ENCODE measurements at places on chromosomes 5 and 9. TPM values are rescaled to one million over a fixed set of nuclear protein-coding genes. Genes with fewer than 3 reads are reported as not detected.

DNA sequence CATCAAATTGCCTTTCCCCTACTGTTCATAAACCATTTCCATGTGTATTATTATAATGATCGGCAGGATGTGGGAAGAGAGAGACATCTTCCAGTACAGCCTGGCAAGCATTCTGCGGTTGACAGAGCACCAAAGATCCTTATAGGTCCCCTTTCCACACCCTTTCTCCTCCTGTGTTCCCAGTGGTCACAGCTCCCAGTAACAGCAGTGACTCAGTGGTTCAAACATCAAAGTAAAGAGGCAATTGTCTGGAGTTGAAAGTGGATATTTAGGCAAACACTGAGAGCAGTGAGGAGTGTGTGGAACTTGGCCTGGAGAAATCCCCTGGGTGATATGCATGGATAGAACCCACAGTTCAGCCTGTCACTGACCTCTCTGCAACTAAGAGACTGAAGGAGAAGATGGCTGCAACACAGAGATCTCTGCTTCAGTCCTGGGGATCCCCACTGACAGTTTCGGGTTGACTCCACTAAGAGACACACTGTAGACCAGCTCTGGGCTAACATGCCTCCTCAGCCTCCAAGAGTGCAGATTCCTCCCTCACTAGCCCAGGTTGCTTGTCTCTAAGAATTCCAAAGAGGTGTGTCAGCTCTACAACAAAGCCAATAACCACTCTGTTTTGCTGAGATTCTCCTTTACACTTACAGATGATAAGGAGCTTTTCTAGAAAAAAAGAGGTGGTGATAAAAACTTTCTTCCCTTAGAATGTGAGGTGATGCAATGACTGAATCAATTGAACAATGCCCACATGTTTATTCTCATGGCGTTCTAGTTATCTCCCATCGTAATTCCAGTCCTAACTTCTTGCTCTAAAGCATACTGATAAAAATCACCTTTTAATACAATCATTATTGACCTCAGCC lies 94.4 kb upstream of the IL6ST start:
- no peak for DNase-seq

- no peak for DNase-seq
Observed at GRCh38 chr5:147403651-147404640, 105.9 kb downstream of the DPYSL3 start.

GRCh38 chr5:39381376-39381775 lies 17.1 kb upstream of the C9 start:
- no peak for DNase-seq

DNA sequence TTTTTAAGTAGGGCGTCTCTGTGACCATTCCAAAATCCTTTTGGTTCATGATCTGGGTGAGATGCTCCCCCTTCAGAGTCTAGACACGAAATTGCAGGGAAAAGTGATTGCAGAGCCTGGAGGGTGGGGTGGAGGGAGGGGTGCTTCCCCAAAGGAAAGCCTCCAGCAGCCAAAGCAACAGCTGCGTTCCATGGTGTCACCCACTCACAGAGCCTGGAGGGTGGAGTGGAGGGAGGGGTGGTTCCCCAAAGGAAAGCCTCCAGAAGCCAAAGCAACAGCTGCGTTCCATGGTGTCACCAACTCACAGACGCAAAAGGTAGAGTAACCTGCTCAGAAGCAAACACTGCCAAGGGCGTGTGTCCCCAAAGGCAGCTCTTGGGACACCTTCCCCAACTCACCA lies 22.6 kb downstream of the SLC6A18 start:
- no peak for DNase-seq

Gene LECT2
- not detected for total RNA-seq

DNA sequence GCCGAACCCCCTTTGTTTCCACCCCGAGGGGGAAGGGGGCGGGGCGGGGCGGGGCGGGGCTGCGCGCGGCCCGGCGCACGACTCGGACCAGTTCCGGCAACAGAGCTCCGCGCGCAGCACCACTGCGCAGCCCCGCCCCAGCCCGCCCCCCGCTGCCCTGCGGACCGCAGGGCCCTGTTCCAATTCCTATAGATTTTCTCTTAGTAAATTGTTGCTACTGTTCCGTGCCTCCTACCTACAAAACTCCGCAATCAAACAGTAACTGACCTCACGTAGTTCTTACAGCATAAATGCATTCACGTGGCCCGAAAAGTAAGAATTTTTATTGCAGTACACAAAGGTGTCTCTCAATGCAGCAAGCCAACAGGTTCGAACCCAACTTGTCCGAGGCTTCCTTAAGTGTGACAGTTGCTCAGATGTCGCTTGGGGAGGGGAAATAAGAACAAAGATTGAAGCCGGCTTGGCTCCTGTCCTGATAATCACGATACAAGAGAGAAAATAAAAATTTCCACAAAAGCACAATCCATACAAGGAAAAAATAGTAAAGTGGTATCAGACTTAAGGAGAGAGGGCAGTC lies 1.2 kb upstream of the RNF38 start:
- no peak for DNase-seq

GRCh38 chr9:17862629-17863028 lies 283.8 kb downstream of the SH3GL2 start:
- DNase-seq = no peak

DNA sequence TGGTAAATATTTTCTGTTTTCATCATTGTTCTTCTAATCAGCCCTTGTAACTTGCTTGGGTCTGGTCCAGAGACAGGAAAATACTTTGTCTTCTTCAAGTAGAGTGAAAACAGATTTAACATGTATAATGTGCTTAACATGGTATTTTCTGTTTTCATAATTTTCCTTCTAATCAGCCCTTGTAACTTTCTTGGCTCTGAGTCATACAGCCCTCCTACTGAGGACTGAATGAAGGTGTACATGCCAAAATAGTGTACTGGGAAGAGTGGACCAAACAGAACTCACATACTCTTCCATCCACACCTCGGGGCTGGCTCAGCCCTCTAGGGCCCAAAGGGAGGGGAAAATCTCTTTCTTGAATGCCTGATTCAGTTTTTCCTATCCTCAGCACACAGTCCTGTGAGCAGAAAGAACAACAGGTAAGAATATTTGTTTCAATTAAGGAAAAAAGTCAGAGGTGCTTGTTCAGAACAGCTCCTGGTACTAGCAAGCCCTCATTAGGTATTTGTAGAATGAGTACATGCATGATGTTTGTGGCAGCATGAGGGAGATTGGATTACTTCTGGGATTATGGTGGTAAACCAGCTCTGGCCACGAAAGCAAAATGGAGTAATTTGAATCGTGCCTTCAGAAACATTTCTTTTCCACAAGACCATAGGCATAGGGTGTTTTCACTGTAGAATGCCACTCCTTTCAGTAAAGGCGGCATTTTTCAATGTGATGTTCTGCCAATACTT lies 24.2 kb upstream of the MACIR start:
- DNase-seq = no peak
